AG10803 (cell line): ENCODE measurements at places on chromosomes 7 and 10.

GRCh38 chr10:115558252-115558651 lies 465.1 kb downstream of the ATRNL1 start:
- DNase-seq: no peak

DNA sequence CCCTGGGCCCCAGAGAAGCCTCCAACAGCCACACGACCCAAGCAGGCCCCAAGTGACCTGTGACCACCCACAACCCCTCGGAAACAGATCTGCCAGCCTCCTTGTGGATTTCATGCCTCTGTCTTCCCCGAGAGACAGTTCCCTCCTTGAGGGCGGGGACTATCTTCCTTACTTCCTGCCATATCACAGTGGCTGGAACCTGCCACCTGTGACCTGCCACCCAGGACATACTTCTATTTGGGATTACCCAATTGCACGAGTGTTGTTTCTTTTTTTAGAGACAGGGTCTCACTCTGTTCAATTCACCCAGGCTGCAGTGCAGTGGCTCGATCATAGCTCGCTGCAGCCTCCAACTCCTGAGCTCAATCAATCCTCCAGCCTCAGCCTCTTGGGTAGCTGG lies 25.9 kb downstream of the TNRC18 start:
- no peak for DNase-seq

DNA sequence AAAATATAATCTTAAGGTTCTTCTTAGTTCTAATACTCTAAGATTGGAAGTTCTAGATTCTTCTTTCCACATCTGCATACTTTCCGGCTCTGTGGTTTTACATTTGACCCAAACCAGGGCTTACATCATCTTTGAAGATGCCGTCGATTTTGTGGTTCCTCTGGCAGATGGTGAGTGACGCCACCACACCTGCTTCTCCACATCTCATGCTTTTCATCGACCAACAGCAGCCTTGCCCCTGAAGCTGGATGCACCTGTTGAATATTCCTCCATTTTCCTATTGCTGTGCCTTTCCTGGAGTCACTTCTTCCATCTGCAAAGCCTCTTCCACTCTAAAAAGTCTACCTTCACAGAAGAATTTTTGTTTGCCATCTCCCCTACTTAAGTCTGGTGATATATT lies 121.3 kb downstream of the PRKCQ start:
- no peak for DNase-seq

GRCh38 chr10:77673101-77673500 lies 35.5 kb upstream of the KCNMA1 start:
- DNase-seq: no peak

DNA sequence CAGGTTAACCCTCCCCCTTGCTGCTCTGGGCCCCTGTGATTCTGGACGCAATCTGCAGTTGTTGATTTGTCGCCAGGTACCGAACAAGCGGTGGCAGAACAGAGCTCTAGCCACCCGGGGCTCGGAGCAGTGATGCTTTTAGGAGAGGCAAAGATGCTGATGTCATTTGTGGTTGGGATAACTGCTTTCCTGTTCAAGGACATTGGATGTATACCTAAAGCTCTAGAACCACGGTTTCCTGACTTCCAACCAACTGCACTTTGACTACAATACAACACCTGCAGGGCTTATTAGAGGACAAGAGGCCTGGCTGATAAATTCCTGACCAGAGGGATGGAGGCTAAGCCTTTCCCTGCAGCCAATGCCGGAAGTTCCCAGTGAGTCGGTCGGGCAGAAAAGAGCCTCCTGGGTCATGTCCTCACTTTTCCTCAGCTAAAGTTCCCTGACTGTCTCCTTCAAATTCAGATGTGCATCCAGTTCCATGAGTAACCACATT lies 6.5 kb upstream of the RBM20 start:
- no peak for DNase-seq

GRCh38 chr10:89640241-89640640 lies 4.8 kb downstream of the PANK1 start:
- no peak for DNase-seq

DNA sequence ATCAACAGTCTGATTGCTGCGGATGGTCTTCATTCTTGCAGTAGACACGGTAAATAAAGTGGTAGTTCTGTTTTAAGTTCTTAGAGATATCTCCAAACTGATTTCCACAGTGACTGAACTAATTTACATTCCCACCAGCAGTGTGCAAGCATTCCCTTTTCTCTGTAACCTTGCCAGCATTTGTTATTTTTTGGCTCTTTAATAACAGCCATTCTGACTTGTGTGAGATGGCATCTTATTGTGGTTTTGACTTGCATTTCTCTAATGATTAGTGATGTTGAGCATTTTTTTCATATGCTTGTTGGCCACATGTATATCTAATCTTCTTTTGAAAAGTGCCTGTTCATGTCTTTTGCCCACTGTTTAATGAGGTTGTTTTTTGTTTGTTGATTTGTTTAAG lies 30.2 kb upstream of the CXCL12 start:
- DNase-seq: peak; percentile 65

GRCh38 chr7:100396421-100396982 lies 23.2 kb downstream of the PILRA start:
- no peak for DNase-seq

DNA sequence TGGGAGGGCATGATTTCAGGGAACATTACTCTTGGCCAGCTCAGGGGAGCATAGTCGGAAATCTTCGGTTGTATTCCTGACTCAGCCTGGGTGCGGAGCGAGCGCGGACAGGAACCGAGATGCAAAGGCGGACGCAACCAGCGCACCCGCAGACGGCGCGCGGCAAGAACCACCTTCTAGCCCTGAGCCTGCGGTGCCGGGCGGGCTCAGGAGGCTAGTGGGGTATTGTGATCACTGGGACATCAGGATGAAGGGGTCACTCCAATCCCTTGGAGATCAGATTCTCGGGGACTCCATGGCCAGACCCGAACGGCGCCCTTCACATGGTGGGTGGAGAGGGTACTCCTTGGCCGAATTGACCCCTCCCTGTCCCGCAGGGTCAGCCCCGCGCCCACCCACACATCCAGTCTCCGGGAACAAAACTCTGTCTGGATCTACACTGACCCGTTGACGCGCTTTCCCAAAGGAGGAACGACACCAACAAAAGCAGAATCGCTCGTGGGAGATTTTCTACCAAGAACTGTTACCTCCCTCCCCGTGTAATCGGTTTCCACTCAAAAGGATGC lies 730.5 kb downstream of the ZWINT start:
- DNase-seq: no peak

DNA sequence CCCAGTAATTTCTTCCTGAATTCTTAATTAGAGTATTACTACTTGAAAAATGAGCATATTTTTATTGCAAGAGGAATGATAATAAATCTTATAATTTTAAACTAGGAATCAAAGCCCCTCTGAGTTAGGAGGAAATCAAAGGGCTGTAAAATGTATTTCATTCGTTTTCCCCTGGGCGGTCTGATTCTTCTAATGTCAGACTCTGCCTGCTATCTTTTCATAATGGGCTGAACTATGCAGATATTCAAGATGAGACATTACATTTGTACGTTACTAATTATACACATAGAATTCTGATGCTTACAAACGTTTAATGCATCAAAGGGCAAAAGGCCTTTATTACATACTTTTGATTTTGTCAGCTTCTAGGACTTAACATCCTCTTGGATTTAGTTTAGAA lies 16.0 kb upstream of the TRUB1 start:
- no peak for DNase-seq

DNA sequence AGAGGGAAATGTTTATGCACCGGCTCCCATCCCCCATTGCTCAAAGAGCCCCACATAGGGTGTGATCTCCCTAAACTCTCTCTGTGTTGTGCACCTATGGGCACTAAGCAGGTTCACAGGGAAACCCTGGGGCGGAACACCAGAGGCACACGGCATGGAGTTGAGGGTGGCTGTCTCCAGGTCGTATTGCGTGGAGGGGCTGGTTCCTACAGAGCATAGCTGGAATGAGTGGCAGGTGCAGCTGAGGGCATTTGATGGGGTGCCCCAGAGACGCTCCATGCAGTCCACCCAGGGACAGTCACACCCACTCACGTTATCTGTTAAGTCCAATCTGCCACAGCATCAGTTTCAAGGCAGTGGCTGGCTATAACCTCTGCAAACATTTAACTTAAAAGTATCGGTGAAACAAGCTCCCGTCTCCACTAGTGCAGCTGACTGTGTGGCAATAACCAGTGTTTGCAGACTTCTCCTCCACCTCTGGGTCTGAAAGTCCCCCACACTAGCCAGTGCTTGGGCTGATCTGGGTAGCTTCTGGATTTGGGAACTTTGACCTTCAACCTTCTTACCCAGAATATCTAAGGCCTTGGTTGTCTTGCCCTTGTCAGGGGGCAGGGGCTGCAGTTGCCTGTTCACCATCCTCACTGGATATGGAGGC lies 249.2 kb upstream of the ZNF32 start:
- no peak for DNase-seq

DNA sequence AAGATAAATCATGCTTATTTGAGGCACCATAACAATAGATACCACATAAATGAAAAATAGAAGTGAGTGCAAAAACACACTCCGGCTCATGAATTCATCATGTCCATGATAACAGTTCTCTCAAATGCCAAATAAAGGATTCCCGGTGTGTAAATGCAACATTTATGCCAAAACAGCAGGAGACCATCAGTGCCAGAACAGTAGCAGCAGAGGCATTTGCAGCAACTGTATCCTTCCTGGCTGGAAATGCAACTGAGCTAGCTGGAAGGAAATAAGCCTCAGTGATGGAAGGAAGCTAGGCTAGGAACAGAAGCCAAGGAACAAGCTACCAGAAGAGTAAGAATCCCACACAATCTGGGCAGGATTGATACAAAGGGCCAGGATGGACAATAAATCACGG lies 79.9 kb upstream of the THSD7A start:
- no peak for DNase-seq

DNA sequence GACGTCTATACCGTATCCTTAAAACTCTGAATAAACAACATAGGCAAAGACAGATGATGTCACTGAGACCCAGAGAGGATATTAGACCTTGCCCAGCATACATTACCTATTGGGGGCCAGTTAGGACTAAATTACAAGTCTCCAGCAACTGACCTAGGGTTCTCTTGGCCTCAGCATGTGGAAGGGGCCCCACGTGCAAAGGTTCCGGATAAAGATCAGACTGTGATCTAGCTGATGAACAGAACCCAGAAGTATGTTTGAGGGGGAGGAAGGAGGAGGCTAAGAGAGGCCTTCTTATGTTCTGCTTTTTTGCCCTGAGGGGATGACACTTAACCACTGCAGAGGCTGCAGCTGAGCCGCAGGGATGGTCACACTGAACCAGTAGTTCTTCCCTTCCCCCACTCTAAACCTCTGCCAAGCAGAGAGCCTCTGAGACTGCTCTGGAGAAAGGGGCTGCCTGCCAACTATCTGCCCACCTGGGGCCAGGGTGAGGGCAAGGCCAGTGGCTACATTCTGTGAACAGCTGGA lies 24.0 kb upstream of the KMT2C start:
- no peak for DNase-seq

- no peak for DNase-seq
These were observed 9.8 kb upstream of the CAMK2B start for GRCh38 chr7:44335184-44335583.

DNA sequence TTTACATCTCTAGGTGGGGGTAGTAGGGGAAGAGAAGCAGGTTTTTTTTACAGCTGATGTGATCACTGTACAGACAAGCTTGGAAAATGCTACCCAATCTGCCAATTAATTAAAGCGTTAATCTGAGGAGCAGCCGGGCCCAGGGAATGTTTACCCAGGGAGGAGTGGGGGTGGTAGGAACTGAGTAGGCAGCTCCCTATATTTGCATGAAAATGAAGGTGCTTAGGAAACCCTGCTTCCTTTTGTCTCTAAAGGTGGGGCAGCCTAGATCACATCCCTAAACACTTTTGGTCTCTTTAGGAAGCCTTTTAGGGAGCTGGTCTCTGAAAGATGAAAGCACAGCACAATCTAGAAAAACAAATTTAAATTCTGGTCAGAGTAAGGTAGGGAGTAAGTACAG lies 53.0 kb upstream of the NFKB2 start:
- no peak for DNase-seq

GRCh38 chr7:18895456-18895855 lies 222.0 kb downstream of the TWIST1 start:
- DNase-seq: peak; percentile 52

- DNase-seq: peak; percentile 16
These were observed 16.7 kb upstream of the SYPL1 start for GRCh38 chr7:106128836-106129235.

DNA sequence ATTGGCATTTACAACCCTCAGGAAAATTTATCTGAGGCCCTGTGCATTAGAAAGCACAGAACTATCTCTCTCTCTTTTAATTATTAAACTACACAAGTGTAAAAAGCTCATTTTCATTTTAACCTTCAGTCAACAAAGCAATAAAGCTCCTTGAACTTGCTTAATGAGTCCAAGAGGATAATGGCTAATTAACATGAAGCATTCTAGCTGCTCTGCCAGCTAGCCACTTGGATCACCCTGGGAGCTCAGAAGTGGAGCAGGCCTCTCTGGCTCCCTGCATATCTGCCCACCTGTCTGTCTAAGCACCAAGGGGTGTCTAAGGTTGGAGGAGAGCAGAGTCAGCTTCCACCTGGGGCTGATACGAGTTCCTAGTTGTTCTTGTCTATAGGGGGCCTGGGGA lies 56.0 kb upstream of the SLC35G1 start:
- no peak for DNase-seq

DNA sequence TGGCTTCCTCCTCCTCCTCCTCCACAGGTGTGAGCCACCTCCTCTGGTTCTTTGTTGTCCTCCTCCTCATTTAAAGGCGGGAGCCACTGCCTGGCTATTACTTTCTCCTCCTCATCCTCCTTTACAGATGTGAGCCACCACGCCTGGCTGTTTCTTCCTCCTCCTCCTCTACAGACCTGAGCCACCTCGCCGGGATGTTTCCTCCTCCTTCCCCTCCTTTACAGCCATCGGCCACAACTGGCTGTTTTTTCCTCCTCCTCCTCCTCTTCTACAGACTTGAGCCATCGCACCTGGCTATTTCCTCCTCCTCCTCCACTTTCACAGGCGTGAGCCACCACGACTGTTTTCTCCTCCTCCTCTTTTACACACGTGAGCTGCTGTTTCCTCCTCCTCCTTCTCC lies 49.0 kb upstream of the ZNF479 start:
- DNase-seq: no peak

DNA sequence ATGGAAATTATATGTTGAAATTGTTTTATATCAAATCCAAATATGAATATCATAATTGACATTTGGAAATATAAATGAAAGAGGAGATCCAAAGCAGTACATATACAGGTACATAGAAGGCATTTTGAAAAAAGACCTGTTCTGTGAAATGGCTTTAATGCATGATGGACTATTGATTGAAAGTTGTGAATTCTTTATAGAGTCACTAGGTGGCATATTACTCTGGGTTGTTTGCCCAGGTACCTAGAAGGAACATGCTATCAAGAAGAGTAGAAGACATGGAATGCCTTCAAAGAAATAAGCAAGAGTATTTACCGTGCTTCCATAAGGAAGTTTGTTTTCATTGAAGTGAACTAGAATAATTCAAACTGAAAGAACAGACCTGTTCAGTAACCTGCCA lies 160.0 kb upstream of the ANK3 start:
- DNase-seq: peak; percentile 3

- no peak for DNase-seq
These were observed 56.6 kb upstream of the CALD1 start for GRCh38 chr7:134722786-134723322.

- no peak for DNase-seq
These were observed 75.9 kb downstream of the FAM204A start for GRCh38 chr10:118266098-118266748.

- peak; percentile 48 for DNase-seq
These were observed 164.4 kb downstream of the GLRX3 start for GRCh38 chr10:130300608-130301020.

- DNase-seq: no peak
These were observed 49.3 kb upstream of the IL6 start for GRCh38 chr7:22677680-22678079.
